Astrocyte (in vitro differentiated cells and primary cell): ENCODE measurements at places on chromosomes 5 and 9. TPM values are rescaled to one million over a fixed set of nuclear protein-coding genes. Genes with fewer than 3 reads are reported as not detected.

- H3K27me3 ChIP-seq: no peaks in the 10 kb centered on the region
- H3K4me1 ChIP-seq: peaks cover 15% of the 10 kb centered on the region
- no peak overlapping the region for H3K4me3 ChIP-seq
- no peak for DNase-seq
- no peak overlapping the region for H3K27ac ChIP-seq
These were observed 2.5 kb downstream of the STOM start for GRCh38 chr9:121367306-121368137.

DNA sequence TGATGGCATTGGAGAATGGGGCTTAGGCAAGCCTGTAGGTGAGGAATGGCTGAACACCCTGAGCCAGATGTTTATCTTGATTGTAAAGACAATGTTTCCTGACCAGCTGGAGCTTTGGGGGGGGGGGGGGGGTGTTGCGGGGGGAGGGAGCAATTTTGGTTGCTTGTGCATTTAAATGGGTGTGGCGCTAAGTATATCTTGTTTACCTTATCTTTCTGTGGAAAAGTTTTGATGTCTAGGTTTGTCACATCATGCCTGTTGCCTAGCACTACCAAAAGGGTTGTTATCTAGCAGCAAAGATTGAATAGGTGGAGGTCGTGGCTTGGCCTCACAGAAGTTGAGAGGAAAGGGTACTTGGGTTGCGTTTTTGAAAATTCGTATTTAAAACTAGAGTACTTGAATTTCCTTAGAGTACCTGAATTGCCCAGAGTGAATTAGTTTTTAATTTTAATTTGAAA, 1.3 kb downstream of the SMAD5 start:
- no peaks in the 10 kb centered on the region for H3K36me3 ChIP-seq
- H3K4me1 ChIP-seq: peaks cover 16% of the 10 kb centered on the region
- DNase-seq: no peak
- H3K4me3 ChIP-seq: peak overlapping the region; percentile 88
- H3K27me3 ChIP-seq: no peaks in the 10 kb centered on the region
- H3K27ac ChIP-seq: peak overlapping the region; percentile 95

- no peaks in the 10 kb centered on the region for H3K27me3 ChIP-seq
- H3K4me1 ChIP-seq: no peaks in the 10 kb centered on the region
- no peak overlapping the region for H3K4me3 ChIP-seq
These were observed 89.9 kb upstream of the FBXW11 start for GRCh38 chr5:172096207-172096940.

- no peak for DNase-seq
- H3K4me1 ChIP-seq: peaks cover 16% of the 10 kb centered on the region
- no peaks in the 10 kb centered on the region for H3K27me3 ChIP-seq
- H3K27ac ChIP-seq: no peak overlapping the region
- no peak overlapping the region for H3K4me3 ChIP-seq
These were observed 2.3 kb downstream of the SLC44A1 start for GRCh38 chr9:105246656-105247173.

Gene OR1Q1
- not detected in 2 replicates for total RNA-seq

Gene TMEM252
- total RNA-seq: not detected in 2 replicates

Gene NUTM2F
- total RNA-seq: not detected in 2 replicates

Gene CTSV
- 9.7 and 36.3 TPM in 2 replicates for total RNA-seq

Gene OR1J2
- not detected in 2 replicates for total RNA-seq

Gene SPINK6
- total RNA-seq: not detected in 2 replicates

Gene FOXD4L3
- total RNA-seq: not detected in 2 replicates
